ENCODE measurements at places on chromosomes 16 and 17.

GRCh38 chr17:18300725-18301480, 13.9 kb downstream of the TOP3A start:
- DNase-seq, result no peak

- peak; percentile 52 for DNase-seq
Observed at GRCh38 chr17:29219378-29220047, 27.1 kb upstream of the CRYBA1 start.

DNA sequence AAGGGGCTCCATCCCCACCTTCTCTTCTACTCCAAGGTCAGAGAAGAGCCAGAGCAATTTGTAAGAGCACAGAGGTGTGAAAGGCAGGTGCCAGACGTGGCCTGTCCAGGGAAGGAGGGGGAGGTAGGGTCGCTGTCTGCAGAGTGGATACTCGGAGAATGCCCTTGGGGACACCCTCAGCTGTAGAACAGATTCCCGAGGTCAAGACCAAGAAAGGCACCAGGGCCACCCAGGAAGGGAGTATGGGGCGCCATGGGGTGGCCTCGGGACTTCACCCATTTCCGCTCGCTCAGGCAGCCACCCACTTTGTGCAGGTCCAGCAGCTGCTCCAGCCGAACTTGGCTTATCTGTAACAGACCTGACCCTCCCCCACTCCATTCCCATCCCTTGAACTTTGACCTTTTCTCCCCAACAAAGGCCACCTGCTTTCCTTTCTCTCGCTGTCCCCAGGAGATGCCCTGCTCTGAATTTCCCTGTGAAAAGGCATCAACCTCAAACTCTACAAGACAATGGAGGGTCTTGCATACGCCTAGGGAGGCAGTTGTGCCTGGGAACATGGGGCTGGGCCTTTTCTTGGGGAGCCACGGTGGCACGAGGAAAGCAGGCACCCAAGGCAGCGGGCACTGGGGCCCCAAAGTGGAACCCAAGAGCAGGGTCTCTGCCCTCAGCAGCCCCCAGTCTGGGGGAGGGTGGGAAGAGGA, 11.3 kb upstream of the AXIN2 start:
- DNase-seq, result no peak

DNA sequence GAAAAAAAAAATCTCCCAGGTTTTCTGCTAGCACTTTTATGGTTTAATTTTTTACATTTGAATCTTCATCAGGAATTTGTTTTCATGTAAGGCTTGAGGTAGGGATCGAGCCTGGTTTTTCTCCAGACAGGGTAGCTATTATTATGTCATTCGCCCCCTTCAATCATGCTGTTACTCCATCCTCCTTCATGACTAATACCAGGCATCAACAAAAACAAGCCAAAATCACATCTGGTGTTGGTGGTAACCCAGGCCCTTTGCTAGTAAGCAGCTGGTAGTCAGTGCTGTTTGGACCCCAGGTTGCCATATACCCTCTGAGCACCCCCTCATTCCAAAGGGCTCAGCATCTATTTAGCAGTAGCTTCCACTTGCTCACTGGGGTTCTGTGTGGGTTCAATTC, 29.5 kb downstream of the DRC3 start:
- no peak for DNase-seq

- DNase-seq, result no peak
Observed at GRCh38 chr16:20829536-20829935, 23.2 kb downstream of the REXO5 start.

DNA sequence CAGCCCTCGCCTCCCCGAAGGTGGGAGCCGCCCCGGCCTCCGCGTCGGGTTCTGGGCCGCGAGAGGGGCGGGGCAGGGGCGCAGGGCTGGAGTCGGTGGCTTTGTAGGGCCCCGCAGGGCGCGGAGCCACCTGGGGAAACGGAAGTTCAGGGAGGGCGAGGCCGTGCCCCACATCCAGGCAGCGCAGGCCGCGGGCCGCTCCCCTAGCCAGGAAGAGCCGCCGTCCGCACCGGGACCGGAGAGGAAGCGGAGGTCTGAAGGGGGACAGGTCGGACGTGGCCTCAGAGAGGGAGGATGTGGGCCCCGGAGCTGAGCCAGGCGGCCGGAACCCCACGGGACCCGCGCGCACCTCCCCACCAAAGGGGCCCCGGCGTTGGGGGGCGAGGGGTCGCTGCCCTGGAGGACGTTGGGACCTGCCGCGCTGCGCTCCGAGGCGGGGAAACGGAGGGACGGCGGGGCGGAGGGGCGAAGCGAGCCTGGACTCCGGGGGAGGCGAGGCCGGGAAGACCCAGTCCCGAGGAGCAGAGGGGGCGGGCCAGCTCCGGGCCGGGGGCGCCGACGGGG, 482 bp upstream of the SLC16A3 start:
- DNase-seq, result peak; percentile 84

DNA sequence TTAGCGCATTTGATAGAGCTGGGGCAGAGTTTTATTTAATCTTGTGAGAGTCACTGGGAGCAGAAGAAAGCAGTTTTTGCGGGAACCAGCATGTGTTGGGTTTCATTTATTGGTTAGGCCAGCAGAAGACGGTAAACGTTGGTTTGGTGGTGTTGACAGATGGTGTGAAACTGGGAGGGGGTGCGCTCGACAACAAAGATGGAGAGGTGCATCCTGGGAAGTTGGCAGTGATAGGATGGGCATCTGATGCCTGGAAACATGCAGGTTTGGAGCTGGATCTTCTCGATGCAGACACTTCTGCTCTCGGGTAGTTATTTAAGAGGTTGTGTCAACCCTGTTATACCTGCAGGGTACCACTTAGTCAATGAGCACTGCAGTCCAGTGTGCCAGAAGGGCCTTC, 24.9 kb upstream of the CLEC18A start:
- no peak for DNase-seq

GRCh38 chr16:85151603-85152413, 39.5 kb upstream of the CIBAR2 start:
- peak; percentile 63 for DNase-seq

DNA sequence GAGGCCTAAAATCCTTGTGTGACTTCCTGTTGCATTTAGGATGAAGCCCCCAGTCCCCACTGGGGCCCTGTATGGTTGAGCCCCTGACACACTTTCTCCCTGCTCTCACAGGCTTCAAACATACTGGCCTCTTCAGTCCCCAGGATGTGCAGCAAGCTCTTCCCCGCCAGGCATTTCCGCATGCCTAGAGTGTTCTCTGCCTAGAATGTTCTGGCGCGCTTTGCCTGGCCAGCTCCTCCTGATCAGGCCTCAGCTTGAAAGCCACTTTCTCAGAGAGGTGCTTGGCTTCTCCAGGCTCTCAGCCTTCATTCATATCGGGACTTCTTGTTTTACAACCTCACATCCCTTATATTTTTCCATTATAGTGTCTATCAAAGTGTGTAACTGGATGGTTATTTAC, 123.7 kb downstream of the SPACA3 start:
- no peak for DNase-seq

GRCh38 chr17:42706732-42707131, 24.4 kb downstream of the CNTNAP1 start:
- no peak for DNase-seq

DNA sequence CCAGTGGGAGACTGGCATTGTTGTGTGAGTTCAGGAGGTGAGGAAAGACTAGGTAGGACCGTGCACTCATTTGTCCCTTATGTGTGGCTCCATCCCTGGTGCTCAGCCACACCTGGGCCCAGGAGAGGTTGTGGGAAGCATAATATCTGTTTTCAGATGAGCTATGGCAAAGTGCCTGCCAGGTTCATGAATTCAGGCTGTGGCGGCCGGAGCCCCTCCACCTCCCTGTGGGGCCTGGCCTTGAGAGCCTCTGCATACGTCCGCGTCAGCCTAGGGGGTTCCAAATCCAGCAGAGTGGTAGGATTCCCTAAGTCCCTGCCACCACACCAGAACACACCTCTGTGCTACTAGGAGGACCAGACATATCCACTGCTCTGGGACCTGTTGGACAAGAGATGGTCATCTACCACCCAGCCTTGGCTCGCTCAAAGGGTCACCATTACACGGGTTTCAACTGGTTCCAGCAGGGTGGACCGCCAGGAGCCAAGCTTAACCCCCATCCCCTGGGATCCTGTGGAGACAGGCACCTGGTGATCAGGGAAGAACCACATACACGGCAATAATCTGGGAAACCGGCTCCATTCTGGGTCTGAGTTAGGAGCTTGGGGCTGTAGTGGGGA, 2.0 kb downstream of the B3GNT9 start:
- no peak for DNase-seq

Data from GM12892 (cell line).